ENCODE measurements at places on chromosomes 7 and 10.
A peak's percentile ranks its signal among the peaks of the same experiment; 100 is the strongest.

DNA sequence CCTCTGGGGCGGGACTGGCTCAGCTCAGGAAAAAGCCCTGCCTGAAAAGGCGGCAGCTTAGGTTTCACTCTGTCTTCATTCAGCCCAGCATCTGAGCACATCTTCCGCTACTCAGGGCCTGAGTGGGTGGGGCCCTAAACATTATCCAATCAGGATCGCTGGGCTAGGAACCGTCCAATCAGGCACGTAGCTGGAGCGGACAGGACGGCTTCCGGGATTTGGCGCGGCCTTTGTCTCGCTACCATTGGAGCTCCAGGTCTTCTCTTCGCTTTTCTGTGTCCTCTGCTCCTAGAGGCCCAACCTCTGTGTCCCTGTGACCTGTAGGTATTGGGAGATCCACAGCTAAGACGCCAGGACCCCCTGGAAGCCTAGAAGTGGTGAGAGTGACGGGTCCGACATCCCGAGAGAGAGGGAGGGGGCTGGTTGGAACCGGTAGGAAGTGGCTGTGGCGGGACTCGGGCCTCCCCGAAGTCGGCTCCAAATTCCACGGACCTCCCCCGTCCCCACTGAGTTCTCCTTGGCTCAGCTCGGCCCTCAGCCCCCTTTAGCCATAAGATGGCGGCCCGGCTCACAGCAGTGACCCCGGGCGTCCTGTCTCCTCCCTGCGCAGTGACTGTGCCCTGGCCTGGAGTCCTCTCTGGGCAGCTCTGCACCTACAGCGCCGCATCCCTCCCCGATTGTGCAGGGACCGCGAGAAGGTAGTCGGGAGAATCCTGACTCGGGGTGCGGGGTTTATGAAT, 99.1 kb downstream of the ZNF680 start:
- no peak for DNase-seq

GRCh38 chr10:16777473-16778370, 39.5 kb downstream of the RSU1 start:
- DNase-seq, result no peak

DNA sequence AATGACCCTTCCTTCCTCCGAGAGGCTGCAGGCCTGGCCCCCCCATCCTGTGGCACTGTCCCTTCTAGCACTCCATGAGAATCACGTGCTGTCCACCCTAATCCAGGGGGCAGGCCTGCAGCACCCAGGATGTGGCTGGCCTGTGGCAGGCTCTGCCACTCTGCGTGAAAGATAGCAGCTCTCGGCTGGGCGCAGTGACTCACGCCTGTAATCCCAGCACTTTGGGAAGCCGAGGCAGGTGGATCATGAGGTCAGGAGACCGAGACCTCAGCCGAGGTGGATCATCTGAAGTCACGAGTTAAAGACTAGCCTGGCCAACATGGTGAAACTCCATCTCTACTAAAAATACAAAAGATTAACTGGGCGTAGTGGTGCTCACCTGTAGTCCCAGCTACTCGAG, 18.9 kb upstream of the LFNG start:
- DNase-seq, result no peak

GRCh38 chr7:68707958-68708357, 890.3 kb upstream of the AUTS2 start:
- DNase-seq, result no peak

- no peak for DNase-seq
Observed at GRCh38 chr10:106863549-106863948, 301.0 kb downstream of the SORCS1 start.

- DNase-seq, result no peak
Observed at GRCh38 chr7:146636581-146636980, 520.0 kb downstream of the CNTNAP2 start.

DNA sequence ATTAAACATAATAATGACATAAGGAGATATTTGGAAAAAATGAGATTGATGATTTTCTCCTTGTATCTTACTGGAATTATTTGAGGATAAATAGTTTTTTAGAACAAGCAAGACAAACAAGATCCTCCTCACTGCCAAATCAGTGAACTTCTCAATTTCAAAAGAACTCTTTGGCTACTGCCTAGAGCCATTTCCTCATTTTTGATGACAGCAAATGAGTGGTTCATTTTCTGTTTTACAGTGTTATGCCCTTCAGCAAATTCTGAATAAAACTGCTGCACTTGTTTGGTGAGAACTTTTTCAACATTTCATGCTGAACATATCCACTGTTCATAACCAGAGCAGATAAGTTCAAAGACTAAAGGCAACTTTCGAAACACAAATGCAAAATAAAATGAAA, 42.5 kb upstream of the AHR start:
- DNase-seq, result no peak

GRCh38 chr7:50795831-50796230, 13.1 kb upstream of the GRB10 start:
- DNase-seq, result no peak

- peak; percentile 3 for DNase-seq
Observed at GRCh38 chr7:121510302-121510701, 114.2 kb upstream of the FAM3C start.

DNA sequence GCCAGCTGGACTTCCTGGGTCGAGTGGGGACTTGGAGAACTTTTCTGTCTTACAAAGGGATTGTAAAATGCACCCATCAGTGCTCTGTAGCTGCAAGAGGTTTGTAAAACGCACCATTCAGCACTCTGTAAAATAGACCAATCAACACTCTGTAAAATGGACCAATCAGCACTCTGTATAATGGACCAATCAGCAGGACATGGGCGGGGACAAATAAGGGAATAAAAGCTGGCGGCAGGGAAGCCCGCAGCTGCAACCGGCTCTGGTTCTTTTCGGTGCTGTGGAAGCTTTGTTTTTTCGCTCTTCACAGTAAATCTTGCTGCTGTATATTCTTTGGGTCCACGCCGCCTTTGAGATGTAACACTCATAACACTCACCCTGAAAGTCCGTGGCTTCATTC, 151.9 kb downstream of the GALNT17 start:
- DNase-seq, result no peak

DNA sequence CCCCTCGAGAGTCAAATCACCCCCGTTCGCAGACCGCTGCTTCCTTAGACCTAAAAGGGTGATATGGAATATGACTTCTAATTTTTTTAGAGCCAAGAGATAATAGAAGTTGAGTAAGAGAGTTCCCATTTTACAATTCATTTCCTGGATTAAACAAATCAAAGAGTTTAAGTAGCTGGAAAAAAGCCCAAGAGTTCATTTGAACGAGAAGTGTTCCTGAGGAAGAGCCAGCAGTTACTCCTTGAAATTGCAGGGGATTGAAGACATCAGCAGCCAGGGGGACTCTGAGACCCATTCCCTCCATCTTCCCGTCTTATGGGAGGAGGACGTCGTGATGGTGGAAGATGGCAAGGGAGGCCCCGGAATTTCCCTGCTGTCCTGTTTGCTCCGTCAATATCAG, 277.0 kb downstream of the WDR11 start:
- no peak for DNase-seq

DNA sequence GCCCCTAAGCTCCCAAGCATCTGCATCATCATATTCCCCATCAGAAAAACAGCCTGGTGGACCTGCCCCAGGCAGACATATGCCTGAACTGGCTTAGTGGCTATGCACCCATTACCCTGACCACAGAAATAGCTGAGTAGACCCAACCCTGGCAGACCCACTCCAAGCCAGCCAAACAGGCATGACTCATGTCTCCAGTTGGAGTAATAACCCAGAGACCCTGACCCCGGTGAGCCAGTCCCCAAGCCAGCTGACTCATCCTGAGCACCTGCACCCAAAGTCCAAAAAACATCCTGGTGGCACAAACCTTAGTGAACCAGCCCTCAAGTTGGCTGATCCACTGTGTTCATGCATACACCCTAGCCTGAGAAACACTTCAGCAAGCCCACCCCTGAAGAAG, 555.9 kb downstream of the GRID1 start:
- no peak for DNase-seq

- DNase-seq, result no peak
Observed at GRCh38 chr10:119807960-119808697, 64.5 kb downstream of the MCMBP start.

DNA sequence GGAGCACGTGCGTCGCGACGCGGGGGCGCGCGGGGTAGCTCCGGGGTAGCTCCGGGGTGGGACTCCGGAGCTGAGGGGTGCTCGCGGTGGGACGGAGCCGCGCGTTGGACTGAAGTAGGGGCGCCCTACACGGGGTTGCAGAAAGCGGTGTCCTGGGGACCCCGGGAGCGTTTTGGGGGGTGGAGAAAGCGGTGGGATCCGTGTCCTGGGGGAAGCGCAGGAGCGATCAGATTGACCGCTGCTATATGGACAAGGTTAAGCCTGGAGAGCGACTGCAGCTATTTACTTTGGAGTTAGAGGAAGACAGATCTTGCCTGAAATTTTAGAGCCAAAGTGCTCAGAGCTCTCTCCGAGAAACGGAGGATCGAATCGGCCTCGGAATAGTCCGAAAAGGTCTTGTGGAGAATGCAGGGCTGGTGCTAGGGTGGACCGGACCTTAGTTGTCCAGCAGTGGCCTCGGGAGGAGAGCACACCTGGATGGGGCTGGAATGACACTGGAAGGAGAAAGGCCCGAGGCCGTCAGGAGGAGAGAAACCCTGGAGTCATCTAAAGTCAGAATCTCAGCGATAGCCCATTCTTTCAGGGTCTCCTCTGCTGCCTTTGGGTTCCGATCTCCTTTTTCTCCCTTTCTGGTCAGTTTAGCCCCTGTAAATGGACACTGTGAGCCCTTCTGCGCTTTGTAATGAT, 564 bp downstream of the PDSS1 start:
- DNase-seq, result no peak

DNA sequence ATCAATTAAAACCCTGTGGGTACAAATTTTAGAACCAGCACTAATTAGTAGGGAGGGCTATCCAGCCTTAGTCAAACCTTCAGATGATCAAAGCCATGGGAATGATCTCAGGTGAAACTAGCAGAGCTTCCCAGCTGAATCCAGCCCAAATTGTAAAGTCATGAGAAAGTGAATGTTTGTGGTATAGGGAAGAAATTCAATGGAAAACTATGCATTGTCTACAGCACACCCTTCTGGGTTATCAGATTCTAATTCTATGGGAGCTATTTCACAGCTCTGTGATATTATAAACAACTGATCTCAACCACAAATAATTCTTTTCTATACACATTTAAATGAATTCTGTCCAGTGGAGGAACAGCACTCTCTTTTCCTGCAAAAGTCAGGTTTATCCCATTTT, 24.6 kb upstream of the BMPER start:
- no peak for DNase-seq

GRCh38 chr7:14604606-14605005, 297.9 kb downstream of the DGKB start:
- no peak for DNase-seq

- no peak for DNase-seq
Observed at GRCh38 chr7:52504561-52504960, 530.9 kb upstream of the POM121L12 start.

DNA sequence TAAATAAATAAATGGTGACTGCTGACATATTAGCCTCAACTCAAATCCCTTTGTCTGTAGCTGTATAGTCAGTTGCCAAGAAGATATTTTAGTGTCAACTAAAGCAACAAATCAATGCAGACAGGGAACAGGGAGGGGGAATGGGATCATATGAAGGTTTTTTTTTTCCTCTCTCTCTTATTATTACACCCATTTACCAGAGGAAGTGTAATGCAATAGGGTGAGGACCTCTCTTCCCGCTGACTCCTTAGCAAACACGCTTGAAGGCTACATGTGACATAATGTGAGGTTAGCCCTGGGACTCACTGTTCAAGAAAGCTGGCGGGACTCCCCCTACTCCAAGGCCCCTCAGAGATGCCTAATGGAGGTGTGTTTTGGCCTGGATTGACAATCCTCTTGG, 88.2 kb downstream of the CHRM2 start:
- DNase-seq, result no peak

GRCh38 chr7:51376420-51377092, 59.9 kb upstream of the COBL start:
- DNase-seq, result no peak

DNA sequence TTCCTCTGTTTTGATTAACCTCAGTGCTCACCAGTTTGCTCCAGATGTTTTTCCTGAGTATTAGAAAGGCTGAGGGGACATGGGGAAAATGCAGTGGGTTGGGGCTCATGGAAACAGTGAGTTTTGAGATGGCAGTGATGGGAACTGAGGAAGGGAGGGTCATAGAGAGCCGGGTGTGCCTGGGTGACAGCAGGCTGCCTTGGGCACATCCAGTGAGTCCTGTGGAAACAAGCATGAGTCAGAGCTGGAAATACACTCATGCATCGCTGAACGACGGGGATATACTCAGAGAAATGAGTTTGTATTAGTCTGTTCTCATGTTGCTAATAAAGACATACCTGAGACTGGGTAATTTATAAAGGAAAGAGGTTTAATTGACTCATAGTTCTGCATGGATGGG, 202.2 kb downstream of the TMEM178B start:
- DNase-seq, result no peak

- no peak for DNase-seq
Observed at GRCh38 chr7:129341212-129341611, 93.0 kb upstream of the STRIP2 start.

DNA sequence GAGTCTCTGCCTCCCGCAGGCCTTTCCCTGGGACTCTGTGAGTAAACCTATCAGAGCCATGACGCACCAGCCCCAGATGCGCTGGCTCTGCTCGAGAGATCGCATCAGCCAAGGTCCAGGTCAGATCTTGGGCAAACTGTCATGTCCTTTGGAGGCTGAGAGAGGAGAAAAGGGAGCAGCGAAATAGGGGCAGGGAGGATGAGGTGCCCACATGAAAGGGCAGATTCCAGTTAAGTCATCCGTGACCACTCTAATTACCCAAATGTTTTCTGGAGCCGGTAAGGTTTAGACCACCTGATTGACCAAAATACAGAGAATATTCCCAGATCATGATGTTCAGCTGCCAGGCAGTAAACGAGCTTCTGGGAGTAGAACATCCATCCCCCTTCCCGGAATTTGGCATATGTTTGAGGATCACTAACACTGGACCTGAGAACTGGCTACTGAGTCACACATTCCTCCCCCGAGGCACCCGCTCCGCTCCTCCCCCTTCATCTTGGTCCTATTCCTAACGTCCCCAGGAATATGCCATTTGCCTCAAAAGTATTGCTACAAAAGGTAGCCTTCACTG, 88.0 kb downstream of the FGFR2 start:
- no peak for DNase-seq

- DNase-seq, result no peak
Observed at GRCh38 chr10:98267069-98267893, 713 bp downstream of the LOXL4 start.

- DNase-seq, result no peak
Observed at GRCh38 chr7:139959285-139959628, 103.5 kb downstream of the PARP12 start.

DNA sequence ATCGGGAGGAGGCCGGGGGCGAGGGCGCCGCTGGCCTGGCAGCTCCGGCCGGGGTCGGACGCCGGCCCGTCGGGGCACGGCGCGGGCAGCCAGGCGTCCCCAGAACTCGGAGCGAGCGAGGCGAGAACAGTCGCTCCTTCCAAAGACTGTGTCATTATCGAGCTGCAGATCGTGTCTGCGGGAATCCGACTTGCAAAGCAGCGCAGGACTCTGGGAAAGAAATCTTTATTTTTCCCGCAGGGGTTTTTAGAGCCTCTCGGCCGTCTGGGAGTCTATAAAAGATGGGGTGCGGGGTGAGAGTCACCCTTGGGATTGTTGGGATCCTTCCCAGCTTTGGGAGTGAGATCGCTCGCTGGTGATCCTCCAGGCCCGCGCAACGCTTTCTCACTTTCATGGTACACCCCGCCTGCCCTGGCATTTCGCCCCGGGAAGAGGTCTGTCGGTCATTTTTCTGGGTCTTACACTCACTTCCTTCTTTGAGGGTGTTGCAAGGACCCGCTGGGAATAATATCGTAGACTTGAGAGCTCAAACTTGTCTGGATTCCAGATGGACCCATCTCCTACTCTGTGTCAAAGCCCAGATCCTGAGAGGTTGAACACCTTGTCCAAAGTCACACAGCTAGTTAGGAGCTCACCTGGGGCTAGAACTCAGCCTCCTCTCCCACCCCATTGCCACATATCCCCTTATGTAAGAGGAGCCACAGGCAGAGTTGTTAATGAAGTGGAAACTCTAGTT, 1.0 kb downstream of the UBTD1 start:
- DNase-seq, result no peak

Data from stimulated activated CD4-positive, alpha-beta T cell treated with anti-CD3 and anti-CD28 coated beads, Interleukin-4, amount 100 ng/mL, for 4 hours (primary cell).